ENCODE measurements at places on chromosomes 7 and 10. TPM values are rescaled to one million over a fixed set of nuclear protein-coding genes. Genes with fewer than 3 reads are reported as not detected.
A peak's percentile ranks its signal among the peaks of the same experiment; 100 is the strongest.

DNA sequence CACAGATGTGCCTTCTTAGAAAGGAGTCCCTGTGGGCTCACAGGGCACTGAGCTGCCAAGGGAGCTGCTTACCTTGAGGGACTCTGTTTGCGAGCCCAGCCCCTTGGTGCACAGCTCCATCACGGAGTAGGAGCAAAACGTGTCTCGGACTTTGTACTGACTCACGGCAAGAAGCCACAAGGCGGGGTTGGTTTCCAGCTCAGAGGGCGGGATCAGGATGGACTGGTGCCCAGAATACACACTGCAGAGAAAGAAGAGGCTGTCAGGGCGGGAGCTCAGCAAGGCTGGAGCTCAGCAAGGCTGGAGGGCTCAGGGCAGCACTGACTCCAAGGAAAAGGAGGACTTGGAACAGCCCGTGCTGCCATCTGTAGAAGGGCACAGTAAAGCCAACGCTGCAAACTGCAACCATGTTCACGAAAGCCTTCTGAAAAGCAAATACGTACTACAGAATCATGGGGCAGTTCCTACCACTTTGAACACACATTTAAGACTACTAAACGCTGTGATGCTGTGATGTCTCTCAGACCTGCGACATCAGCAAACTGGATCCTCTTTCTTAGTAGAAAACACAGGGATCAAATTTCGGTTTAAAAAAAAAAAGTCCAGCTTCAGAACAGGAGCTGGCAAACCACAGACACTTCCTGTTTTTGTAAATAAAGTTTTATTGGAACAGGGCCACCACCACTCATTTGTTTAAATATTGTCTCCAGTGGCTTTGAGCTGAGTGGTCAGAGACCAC, 194.3 kb downstream of the ZMYND11 start:
- peak; percentile 94 for DNase-seq

DNA sequence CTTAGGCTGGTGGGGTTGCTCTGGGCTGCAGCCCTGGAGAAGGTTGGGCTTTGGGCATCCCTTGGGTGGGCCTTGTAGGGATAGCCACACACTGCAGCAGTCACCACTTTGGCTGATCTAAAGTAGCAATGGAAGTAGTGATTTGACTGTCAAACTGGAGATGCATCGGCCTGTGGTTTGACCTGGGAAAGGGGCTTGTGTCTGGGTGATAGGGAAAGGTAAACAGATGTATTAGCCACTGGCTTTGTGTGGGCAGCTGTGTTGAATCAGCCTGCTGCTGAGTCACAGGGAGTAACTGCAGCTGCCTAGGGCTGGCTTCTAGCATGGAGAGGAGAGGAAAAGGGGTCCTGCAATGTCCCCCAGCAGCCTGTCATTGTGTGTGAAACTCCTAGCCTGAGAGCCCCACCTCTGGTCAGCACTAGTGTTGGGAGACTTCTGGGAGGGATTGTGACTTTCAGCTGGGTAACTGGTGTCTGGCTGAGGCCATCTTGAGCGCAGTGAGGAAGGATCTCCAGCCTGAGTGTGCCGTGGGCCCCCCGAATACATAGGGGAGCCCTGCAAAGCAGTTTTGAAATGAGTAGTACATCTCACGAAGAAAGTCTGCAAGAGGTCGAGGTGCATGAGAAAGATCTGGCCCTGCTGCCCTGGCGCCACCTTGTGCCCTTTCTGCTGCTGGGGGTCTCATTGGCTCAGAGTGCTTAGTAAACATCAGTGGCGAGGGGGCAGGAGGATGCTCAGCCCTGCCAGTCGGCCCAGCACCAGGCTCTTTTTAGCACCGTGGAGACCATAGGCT, 117.3 kb downstream of the FANK1 start:
- no peak for DNase-seq

- DNase-seq = peak; percentile 51
Observed at GRCh38 chr7:99000196-99000903, 122.0 kb downstream of the TRRAP start.

DNA sequence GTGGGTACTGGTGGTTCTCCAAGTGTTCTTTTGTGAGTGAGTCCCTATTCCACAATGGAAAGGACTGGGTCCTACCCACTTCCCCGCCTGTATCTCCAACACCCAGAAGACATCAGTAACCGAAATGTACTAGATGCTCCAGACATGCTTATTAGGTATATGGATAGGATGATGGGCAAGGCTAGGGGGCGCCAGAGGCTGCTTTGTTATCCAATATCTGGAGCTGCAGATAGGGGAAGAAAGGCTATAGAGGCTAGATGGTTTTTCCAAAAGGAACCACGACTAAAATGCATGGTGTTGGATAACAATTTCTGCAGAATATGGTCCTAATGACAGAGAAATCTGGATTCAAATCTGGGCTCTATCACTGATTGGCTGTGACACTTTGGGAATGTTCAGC, 56.2 kb upstream of the TM9SF3 start:
- DNase-seq = peak; percentile 82

GRCh38 chr7:15330943-15331342, 230.9 kb downstream of the AGMO start:
- DNase-seq = no peak

DNA sequence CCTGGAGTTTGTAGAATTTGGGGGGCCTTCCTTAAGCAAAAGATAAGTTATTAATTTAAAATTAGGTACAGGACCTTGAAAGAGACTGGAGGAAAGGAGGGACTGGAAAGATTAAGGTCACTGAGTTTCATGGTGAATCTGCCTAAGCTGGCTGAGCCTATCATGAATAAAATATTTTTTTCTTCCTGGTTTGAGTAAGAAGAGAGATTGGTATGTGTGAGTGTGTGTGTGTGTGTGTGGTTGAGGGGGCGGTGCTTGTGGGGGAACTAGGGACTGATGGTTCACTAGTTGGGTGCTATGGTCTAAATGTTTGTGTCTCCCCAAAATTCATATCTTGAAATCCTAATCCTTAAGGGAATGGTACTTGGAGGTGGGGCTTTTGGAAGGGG, 142.5 kb upstream of the PRKCQ start:
- no peak for DNase-seq

DNA sequence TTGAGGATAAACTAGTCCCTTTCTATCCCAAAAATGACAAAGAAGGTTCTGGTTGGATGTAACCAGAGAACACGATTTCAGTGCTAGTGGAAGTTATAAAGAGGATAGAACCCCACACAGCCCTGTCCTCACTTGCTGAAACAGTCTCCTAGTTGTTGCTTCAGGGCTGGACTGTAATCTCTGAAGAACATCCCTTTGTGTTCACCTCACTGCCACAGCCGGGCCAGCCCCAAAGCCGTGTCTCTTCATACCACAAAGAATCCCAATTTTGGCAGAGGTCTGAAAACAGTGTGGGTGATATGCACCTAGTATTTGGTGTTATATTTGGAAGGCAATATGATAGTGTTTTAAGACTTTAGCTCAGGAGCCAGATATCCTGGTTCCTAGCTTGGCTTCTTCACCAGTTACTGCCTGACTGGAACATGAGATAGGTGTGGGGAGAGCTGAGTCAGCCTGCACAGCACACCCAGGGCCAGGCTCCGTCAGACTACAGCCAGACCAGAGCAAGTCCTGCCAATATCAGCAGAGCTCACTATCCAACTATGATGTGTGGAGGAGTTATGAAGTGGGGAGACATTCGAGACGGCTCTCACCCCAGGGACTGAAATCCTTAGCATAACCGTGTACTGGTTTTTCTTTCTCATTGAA, 21.2 kb downstream of the CYP3A4 start:
- peak; percentile 74 for DNase-seq

GRCh38 chr7:100089458-100090196, 858 bp downstream of the COPS6 start:
- DNase-seq = no peak

- DNase-seq = no peak
Observed at GRCh38 chr10:74104996-74105395, 45.6 kb downstream of the AP3M1 start.

DNA sequence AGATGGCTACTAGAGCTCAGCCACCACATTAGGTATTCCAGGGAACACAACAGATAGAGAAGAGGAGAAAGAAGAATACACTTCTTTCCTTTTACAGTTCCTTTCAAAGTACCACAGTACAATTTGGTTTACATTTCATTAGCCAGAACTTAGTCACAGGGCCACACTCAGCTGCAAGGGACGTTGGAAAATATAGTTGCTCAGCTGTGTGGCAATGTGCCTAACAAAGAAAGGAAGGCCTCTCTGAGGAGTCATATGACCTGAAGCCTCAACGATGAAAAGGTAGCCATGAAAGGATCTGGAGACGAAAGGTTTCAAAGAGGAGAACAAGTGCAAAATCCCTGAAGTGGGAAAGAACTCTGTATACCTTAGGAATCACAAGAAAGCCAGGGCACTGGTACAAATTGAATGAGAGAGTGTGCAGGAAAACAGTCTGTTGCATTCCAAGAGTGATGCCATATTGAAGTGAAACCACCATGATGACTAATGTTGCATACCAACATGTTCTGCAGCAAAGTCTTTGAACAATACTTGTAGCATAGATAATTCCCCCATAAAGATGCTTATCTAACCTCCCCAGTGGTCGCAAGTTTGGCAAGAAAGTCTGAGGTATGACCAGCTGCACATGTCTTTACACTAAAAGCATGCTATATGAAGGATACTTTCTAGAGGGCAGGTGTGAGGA, 278.9 kb downstream of the HPSE2 start:
- DNase-seq = no peak

GRCh38 chr7:27194686-27195379, 5.1 kb downstream of the HOXA13 start:
- no peak for DNase-seq

GRCh38 chr7:113071465-113071864, 15.2 kb downstream of the GPR85 start:
- no peak for DNase-seq

DNA sequence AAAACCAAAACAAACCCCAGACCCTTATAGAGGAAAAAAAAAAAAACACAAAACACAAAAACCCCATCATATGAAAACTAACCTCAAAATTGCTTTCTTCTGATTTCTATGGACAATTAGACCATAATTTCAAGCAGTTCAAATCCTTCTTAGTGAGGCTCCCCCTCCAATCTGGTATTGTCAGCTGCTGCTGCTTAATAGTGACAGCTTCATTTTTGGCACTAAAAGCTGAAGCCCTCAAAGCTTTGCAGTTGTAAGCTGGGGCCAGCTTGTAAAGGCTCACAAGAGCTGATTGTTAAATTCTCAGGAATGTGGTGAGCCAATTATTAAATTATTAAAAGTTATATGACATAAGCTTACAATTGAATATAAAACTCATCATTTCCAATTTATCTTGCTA, 21.9 kb downstream of the ATXN7L1 start:
- no peak for DNase-seq

- no peak for DNase-seq
Observed at GRCh38 chr10:5555881-5556280, 31.1 kb downstream of the CALML3 start.

DNA sequence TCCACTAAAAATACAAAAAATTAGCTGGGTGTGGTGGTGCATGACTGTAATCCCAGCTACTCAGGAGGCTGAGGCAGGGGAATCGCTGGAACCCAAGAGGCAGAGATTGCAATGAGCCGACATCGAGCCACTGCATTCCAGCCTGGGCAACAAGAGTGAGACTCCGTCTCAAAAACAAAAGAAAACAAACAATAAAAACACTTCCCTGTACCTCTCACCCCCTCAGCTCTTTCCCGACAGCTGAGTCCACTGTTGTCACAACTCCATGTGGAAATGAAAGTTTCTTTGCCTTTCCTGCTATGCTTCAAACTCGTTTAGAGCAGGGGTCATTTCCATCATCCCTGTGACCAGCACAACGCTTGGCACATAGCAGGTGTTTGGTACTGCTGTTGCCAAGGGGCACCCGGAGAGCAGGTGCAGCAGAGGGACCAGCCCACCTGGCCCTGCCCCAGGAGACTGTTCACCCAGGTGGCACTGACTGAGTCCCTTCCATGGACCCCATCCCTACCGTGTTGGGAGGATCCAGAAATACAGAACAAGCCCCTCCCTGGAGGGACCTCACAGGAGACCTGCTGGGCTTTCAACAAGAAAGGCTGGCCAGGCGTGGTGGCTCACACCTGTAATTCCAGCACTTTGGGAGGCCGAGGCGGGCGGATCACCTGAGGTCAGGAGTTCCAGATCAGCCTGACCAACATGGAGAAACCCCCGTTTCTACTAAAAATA, 4.9 kb downstream of the TMEM130 start:
- DNase-seq = no peak

The WASHC2A gene
- total RNA-seq = 64.8 TPM

The PIK3AP1 gene
- total RNA-seq = 3.6 TPM

The EBF3 gene
- total RNA-seq = 4.4 TPM

The SERPINE1 gene
- 1.2 TPM for total RNA-seq

The BTRC gene
- 30.5 TPM for total RNA-seq

Measured in right cardiac atrium (tissue), 5 donors.